ENCODE measurements at places on chromosomes 2 and 18.

DNA sequence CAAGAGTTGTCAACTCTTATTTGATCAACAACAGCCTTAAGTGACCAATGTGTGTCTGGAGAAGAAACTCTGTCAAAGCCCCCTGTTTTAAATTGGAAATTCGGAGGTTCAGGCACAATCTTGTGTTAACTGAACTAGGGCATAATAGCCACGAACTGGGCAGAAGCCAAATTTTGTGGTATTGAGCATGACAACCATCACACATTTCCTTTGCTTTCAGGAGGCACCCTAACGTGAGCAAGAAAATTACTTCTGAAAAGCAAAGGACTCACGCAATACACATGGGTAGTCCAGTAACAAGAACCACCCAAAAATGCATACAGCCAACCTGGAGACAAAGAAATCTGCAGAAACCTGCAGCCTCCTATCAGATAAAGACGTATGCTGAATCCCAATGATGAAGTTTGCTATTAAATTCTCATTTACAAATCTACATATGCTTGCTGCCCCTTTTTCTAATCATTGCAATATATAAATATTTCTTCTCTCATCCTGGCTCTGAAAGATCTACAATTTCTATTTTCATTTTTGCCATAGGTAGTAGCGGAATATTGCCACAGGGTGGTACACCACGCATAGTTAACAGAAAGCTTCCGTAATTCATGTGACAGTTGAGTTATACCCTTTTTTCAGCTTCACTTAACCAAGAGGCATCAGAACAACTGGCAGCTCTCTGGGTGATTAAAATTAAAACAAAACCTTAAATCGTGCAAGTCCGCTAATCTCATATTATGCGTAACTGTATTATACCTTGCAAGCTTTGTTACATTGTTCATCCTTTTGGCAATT lies 495.8 kb downstream of the NRXN1 start:
- DNase-seq = no peak

DNA sequence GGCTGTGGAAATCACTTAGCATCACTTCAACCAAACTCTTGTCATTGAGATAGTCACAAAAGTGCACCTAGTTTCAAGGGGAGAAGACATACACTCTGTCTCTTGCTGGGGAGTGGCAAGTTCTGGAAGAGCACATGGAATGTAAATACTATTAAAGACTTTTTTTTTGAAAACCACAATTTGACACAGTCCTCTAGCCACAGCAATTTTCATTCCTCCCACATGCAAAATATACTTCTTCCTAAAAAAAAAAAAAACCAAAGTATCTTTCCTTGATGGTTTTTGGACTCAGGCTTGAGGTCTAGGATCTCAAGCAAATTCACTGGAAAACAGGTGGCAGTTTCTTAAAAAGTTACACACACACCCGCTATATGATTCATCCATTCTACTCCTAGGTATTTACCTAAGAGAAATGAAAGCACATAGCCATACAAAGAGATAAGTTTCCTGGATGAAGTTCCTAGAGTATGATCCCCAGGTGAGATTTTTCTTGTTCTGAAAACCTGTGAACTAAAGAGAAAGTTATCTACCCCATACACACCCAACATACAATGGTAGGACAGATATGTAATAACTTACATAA lies 295.8 kb downstream of the SP3 start:
- no peak for DNase-seq

- DNase-seq = no peak
Measured at GRCh38 chr2:149650006-149650405, 62.4 kb upstream of the MMADHC start.

DNA sequence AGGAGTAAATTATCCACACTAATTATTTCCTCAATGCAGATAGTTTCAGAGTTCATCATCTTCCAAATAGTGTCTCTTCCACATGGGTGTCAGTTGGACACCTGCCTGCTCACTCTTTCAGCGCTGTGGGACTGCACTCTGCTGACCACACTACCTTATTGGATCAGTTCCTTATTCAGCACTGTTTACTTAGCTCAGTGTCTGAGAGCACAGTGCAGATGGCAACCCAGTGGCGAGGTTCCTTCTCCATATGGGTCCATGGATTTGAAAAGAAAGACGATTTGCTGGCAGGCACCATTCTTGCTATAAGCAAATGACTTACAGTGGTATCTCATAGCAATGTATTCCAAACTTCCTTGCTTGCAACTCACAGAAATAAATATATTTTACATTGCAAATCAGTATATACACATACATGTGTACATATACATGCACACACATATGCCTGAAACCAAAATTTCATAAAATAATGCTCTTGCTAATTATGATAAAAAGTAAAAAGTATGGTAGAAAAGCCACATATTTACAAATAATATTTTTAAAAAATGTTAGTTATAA lies 354.8 kb downstream of the INSIG2 start:
- DNase-seq = no peak

GRCh38 chr2:156630579-156631337 lies 194.6 kb downstream of the GPD2 start:
- DNase-seq = no peak

GRCh38 chr2:9793918-9794717 lies 49.2 kb upstream of the TAF1B start:
- DNase-seq = no peak

- no peak for DNase-seq
Measured at GRCh38 chr2:128311216-128311754, 7.4 kb downstream of the HS6ST1 start.

- no peak for DNase-seq
Measured at GRCh38 chr2:144099780-144100377, 420.0 kb downstream of the ZEB2 start.

DNA sequence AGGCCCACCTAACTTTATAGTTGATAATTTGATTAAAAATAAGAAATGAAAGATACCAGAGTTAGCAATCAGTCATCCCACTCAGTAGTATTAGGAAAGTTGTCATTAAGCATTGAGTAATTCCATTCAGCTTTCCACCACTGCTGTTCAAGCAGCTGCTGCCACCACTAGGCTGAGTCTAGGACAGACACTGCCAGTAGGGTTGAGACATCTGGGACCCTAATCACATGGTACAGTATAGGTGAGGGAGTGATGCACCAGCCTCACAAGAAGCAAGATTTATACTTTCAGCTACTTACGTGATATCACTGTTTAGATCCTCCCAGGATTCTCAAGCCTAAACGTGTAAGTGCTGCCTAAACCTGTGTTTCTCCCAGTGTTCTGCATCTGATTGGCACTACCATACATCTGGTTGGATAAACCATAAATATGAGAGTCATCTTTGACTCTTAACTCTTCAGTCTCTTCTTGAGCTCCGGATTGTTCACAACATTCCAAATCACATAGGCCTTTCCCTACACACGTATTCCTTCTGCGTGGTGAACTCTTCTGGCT lies 3.2 kb downstream of the UBXN4 start:
- DNase-seq = no peak

- no peak for DNase-seq
Measured at GRCh38 chr18:44047585-44047984, 633.1 kb upstream of the SETBP1 start.

- no peak for DNase-seq
Measured at GRCh38 chr2:47767497-47767844, 15.5 kb upstream of the MSH6 start.

GRCh38 chr2:130252880-130253645 lies 54.8 kb upstream of the TUBA3E start:
- no peak for DNase-seq

DNA sequence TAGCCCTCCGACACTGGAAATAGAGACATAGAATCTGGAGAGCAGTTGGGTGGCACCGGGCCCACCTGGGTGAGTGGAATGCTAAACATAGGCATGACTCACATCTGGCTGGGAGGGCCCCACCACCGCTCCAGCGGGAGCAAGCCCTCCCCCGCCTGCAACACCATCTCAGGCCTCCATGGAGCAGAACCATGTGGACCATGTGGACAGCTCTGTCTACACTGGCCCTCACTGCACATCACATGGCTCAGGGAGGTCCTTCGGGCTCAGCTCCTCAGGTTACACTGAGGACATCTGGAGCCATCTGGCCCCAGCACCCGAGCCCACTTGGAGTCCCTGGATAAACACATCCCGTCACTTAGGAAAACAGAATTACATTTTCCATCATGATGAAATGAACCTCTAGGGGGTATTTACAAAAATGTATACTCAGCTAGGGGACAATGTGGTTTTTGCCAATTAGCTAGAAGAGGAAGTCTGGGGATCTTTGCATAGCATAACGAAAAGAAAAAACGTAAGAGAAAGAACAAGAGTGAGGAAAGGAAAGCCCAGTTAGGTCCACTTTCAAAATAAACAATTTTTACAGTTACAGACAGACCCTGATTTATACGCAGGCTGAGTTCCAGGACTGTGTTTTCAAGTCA lies 30.7 kb upstream of the MLPH start:
- DNase-seq = no peak

DNA sequence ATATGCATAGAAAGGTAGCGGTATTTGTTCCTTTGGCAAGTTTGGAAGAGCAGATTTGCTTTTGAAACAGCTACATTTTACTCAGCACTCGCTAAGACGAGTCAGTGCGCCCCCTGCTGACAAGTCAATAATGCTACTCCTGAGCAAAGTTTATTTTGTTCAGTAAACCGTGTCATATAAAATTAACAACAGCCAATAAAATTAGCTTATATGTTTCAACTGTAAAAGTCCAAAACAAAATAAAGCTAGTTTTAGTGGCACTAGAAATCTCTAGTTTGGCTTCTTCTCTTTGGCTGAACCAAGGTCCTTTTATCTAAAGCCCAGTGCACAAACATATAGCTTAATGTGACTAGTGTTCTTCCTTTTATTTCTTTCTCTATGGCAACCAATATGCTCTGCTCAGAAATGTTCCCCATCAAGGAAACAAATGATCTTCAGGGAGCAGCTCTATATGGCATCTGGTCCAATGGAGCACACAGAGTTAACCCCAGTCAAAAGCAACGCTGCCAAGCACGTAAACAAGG lies 4.2 kb upstream of the POU3F3 start:
- no peak for DNase-seq

DNA sequence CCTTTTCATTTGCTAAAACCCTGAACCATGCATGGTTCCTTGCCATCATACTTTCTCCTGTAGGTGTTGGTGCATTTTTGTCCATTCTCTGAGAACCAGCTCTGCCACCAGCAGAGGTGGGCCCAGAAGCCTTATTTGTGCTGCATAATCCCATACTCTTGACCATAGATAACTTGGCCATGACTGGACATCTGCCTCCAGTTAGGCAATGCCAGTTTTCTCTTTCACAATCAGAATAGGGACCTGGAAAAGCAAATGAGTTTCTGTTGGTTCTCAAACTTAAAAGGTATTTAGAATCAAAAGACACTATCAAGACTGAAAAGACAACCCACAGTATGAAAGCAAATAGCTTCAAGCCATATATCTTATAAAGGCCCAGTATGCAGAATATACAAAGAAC lies 167.3 kb downstream of the MAIP1 start:
- no peak for DNase-seq

DNA sequence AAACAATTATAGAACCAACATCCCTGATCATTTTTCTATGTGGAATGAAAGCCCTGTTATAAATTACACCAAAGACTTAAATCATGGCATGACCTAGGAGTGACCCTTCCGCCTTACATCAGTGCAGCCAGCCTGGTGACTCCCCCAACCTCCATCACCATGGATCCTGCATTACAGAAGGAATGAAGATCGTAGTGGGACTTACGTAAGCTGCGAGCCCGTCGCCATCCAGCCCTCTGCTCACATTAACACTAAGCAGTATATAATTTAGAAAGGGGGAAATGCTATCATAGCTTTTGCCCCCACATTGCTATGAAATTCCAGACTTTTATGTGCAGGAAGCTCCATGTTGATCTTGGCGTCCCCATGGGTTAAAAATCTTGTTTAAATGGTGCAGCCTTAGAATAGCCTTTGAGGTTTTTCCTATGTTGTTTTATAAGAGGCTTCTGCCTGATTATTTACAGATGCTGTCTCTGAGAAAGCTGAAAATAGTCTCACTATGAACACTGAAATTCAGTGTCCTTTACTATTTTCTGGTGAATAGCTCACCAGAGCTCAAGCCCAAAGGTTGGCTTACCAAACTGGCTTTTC lies 76.3 kb downstream of the COLEC12 start:
- no peak for DNase-seq

DNA sequence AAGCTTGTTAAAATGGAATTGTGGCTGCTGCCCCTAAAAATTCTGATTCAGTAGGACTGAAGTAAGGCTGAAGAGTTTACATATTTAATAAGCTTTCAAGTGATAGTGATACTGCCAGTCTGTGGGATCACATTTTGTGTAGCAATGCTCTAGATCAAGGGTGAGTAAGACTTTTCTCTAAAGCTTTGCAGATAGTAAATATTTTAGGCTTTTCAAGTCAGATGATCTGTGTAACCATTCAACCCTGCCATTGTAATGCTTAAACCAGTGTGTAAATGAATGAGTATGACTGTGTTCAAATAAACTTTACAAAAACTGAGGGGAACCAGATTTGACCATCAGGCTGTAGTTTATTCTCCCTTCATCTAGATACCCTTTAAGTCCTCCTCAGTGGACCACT lies 92.7 kb downstream of the PIK3C3 start:
- DNase-seq = no peak

DNA sequence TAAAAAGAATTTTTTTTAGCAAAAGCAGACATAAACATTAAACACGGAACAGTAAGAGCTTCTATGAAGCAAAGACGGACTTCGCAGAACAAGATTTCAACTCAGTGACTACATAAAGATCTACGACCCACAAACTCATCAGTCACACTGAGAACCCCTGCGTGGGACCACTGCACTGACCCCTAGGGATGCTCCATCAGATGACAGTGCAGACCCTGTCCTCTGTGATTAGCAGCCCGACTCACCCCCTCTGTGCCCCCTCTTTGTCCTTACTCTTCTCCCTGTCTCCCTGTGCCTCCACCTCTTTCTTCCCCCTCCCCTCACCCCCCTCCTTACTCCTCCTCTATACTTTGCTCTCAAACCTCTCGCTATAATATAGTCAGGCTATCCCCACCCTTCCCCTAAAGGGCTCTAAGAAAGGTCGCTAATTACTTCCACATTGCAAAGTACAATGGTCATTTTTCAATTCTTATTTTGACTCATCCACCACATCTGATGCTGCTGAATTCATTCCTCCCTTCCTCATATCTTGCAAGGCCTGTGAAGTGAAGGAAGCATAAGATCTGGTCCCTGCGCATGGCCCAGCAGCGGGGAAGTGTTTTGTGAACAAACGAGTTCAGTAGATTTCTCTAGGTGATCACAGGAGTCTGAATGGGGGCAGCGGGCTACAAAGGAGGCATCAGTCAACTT lies 89.3 kb downstream of the CABYR start:
- no peak for DNase-seq

GRCh38 chr18:23793985-23794867 lies 105.0 kb downstream of the LAMA3 start:
- DNase-seq = no peak

All from ureter (tissue), 1 donor.